ENCODE measurements at places on chromosomes 1 and 21. TPM values are rescaled to one million over a fixed set of nuclear protein-coding genes. Genes with fewer than 3 reads are reported as not detected.

DNA sequence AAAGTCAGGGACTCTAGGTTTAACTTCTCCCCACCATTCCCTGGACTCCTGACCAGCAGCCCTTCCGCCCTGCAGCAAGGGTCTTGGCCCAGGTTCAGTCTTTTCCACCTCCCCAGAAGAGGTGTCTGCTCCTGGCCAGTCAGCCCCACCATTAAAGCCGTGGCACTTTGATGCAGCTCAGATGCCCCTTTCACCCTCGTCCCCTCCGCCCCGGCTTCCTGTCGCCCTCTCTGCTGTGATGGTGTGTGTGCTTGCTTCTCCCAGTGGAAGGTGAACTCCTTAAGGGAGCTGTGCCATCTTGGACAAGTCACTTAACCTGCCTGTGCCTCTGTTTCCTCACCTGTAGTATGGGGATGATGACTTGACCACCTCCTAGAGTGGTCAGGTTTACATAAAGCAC, 17.8 kb upstream of the TTC4 start:
- DNase-seq, result no peak

GRCh38 chr1:84277343-84278059, 24.0 kb upstream of the SAMD13 start:
- DNase-seq, result no peak

The SLC45A1 gene
- total RNA-seq, result 0.24 TPM

- DNase-seq, result no peak
These were observed 133.7 kb upstream of the RUNX3 start for GRCh38 chr1:25063591-25064416.

The IL20 gene
- total RNA-seq, result not detected

DNA sequence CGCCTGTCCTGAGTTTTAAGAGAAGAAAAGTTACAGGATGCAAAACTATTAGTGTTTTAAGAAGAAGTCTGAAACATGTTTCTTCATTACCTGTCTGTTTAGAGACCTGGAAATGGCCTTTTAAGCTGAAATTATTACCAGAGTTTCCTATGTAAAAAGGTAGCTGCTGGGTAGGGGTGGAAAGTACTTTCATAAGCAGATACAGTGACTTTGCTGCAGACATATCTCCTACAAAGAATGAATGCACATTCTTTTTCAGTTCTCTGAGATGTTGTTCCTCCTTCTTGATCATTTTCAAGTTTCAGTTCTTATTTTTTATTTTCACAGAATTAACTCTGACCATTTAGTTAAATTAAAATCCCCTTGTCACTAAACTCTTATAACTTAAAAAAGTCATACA, 1329.6 kb downstream of the KCNT2 start:
- DNase-seq, result no peak

GRCh38 chr1:226846786-226847185, 23.6 kb upstream of the PSEN2 start:
- DNase-seq, result no peak

The GSTM5 gene
- total RNA-seq, result 0.12 TPM

The MYBPH gene
- total RNA-seq, result not detected

DNA sequence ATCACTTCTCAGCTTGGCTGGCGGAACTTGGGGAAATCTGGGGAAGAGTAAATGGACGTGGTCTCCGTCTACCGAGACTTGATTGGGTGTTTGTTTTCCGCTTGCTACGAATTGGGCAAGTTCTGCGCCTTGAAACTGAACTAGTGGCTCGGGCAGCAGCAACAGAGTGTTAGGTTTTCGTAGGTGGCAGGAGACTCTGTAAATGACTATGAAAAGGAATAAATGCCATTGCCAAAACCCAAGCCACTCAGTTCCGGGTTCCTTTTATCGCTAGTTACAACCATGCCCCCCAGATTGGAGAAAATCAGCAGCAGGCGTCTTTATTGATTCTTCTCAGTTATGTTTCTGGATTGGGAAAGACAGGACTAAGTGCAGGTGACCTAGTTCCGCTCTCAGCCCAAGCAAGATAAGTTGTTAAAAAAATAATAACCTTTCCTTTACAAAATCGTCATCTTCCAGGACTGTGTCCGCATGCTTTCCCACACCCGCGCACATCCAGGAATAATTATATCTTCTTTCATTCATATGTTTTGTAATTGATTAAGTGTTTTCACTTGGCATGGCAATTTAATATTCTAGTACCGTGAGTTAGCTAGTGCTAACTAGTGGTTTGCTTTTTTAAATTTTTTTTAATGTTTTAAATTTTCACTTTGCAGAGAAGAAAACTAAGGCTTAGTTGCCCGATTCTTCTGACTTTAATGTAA, 3.4 kb downstream of the LHX9 start:
- DNase-seq, result no peak

DNA sequence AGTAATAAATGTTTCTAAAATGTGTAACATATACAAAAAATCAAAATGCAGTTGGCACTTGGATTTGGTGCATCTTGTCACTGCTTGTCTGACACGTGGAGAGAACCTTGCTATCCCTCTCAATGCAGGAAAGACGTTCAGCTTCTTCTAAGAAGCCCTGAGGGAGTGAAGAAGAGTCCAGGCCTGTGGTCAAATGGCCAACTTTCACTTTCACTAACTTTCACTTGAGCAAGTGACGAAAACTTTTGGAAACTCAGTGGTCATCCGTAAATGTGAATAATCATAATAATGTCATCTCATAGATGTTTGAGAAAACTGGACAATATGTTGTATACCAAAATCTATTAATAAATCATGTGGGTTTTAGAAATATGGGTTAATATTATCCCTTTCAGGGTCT, 61.9 kb downstream of the ERG start:
- no peak for DNase-seq
